ENCODE measurements at places on chromosomes 13 and 19. TPM values are rescaled to one million over a fixed set of nuclear protein-coding genes. Genes with fewer than 3 reads are reported as not detected.

DNA sequence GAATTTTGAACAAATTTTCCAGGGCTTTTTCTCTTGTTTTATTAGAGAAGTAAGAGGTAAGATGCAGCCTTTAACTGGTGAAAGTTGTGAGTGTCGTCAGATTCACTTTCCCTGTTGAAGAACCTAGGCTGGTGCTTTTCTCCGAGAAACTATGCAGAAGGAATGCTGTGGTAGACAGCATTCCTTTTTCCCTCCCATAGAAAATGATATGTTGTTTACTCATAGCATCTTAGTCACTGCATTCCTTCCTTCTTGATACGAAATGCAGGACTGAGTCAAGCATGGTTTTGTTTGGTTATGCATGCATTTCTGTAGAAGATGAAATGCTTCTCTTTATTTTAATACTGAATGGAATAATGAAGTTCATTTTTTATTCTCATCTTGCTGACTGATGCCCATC lies 3.4 kb downstream of the ITGBL1 start:
- no peak for DNase-seq

DNA sequence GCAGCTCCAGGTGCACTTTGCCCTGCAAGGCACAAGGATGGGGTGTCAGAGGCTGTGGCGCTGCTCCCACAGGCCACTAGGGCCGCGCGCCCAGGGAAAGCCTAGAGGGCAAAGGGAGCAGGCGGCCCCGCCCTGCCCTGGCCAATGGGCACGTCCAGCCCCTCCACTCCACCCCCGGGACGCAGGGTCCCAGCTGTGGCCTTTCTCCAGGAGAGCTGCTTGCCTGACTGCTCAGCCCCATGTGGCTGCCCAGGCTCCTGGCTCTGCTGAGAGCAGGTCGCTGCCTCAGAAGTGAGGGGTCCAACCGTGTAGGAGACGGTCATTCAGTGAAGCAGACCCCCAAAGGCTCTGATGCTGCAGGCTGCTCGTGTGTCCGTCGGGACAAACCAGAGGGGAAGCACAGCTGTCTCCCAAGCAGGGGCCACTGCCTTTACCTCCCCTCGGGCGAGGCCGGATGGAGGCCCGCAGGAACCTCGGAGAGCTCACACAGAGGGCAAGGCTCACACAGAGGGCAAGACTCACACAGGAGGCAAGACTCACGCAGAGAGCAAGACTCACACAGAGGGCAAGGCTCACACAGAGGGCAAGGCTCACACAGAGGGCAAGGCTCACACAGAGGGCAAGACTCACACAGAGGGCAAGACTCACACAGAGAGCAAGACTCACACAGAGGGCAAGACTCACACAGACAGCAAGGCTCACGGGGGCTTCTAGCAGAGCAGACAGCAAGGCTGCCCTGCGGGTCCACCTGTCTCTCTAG lies 56.2 kb upstream of the C13orf46 start:
- no peak for DNase-seq

DNA sequence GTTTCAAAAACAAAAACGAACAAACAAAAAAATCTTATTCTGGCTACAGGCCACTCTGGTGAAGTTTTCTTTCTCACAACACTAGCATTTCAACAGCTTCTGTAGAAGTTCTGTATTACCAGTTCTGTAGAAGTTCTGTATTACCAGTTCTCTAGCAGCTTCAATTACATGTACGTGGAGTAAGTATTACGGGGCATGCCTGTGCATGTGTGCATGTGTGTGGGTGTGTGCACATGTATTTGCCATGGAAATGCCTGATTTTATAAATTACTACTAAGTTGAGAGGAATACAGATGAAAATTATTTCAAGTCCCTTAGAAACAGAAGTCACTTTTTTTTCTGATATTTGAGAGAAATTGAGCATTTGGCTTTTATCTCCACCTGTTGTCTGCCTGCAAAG lies 414.2 kb downstream of the FOXO1 start:
- DNase-seq, result no peak

- no peak for DNase-seq
Observed at GRCh38 chr13:77118134-77118533, 91.2 kb upstream of the FBXL3 start.

DNA sequence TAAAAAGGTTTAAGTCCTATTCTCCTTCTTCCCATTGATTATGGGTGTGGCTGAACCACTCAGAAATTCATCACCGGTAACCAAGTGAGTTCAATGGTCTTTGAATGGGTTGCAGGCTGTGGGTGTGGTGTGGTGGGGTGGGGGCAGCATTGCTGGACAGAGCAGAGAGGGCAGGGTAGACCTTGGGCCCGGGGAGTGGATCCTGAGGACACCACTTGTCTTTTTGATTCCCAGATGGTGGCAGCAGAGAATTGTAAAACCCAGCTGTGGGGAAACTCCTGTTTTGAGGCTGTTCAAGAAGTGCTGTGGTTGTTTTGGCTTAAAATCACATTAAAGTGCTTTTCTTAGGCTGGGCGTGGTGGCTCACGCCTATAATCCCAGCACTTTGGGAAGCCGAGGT lies 45.8 kb upstream of the RGCC start:
- DNase-seq, result no peak

GRCh38 chr19:4376671-4376990 lies 23.7 kb downstream of the SH3GL1 start:
- DNase-seq, result no peak

DNA sequence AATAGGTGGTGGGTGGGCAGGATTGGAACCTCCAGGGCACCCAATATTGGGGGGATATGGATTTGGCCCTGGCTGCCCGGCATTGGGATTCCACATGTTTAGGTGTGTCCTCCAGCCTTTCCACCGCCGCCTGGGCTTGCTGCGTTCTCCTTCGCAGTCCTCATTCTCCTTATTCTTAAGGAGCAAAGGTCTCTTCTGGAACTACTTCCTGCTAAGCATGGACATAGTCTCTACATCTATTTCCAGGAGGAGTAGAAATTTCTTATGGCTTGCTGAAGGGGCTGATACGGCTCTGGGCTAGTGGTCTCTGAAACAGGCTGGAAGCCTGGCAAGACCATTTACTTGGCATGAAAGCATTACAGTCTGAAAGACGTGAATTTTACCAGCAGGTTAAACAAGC lies 9.2 kb upstream of the FCGBP start:
- no peak for DNase-seq

GRCh38 chr13:20727856-20728255 lies 24.4 kb downstream of the IL17D start:
- no peak for DNase-seq

GRCh38 chr13:72839831-72840426 lies 58.0 kb downstream of the PIBF1 start:
- no peak for DNase-seq

DNA sequence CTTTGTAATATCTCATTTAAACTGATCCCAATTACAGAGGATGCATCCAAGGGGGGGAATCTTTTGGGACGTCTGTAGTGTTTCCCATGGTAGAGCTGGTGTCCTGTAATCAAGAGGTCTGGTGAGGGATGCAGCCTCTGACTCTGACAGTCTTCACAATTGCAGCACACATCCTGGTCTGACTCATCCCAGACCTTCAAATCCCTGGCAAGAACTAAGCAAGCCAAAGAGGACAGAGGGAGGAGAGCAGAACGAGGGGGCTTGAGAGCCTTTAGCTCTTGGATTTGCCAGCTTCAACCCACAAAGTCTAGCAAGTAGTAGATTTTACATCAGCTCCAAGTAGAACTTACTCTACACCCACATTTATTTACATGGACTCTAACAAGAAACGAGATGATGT lies 17.3 kb upstream of the FCGBP start:
- DNase-seq, result no peak

DNA sequence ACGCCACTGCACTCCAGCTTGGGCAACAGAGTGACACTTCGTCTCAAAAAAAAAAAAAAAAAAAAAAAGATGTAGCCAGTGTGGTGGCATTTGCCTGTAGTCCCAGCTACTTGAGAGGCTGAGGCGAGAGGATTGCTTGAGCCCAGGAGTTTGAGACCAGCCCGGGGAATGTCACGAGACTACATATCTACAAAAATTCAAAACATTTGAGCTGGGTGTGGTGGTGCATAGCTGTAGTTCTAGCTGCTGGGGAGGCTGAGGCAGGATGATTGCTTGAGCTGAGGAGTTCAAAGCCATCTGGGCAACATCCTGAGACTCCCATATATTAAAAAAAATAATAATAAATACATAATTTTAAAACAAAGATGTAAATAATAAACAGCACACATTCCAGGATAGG lies 46.6 kb downstream of the SMARCA4 start:
- no peak for DNase-seq

DNA sequence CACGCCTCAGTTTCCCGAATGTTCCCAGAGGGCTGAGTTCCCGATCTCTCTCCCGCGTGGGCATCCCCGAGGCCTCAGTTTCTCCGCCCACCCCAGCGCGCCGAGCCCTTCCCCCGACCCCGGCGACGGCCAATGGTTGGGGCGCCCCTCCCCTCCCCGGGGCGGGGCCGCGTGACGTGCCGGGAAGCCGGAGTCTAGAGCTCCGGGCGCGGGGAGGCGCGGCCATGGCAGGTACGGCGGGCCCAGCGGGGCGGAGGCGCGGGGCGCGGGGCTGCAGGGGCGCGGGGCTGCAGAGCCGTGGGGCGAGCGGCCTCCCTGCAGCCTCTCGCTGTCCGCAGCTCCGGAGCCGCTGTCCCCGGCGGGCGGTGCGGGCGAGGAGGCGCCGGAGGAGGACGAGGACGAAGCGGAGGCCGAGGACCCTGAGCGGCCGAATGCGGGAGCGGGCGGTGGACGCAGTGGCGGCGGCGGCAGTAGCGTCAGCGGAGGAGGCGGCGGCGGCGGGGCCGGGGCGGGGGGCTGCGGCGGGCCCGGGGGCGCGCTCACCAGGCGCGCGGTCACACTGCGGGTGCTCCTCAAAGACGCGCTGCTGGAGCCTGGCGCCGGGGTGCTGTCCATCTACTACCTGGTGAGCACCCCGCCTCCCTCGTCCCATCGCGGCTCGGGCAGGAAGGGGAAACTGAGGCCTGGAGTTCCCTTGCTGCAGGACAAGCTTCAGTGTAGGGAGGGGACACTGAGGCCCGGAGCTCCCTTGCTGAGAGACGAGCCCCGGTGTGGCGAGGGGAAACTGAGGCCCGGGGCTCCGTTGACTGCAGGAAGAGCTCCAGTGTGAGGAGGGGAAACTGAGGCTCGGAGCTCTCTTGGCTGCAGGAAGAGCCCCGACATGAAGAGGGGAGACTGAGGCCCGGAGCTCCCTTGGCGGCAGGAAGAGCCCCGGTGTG lies at the start of gene MPND:
Gene MPND, plus strand, starts transcription at position 193 of the 938 bp plus-strand sequence. Its CDS starts 32 bp downstream, at position 225.
- peak; percentile 93 for DNase-seq

- no peak for DNase-seq
Observed at GRCh38 chr19:40716031-40716481, 630 bp downstream of the COQ8B start.

GRCh38 chr19:4536798-4537197 lies 1.8 kb upstream of the PLIN5 start:
- DNase-seq, result no peak

GRCh38 chr19:517721-518597 lies 10.7 kb downstream of the TPGS1 start:
- peak; percentile 28 for DNase-seq

- DNase-seq, result peak; percentile 78
Observed at GRCh38 chr19:11152318-11153062, 3.1 kb downstream of the SPC24 start.

DNA sequence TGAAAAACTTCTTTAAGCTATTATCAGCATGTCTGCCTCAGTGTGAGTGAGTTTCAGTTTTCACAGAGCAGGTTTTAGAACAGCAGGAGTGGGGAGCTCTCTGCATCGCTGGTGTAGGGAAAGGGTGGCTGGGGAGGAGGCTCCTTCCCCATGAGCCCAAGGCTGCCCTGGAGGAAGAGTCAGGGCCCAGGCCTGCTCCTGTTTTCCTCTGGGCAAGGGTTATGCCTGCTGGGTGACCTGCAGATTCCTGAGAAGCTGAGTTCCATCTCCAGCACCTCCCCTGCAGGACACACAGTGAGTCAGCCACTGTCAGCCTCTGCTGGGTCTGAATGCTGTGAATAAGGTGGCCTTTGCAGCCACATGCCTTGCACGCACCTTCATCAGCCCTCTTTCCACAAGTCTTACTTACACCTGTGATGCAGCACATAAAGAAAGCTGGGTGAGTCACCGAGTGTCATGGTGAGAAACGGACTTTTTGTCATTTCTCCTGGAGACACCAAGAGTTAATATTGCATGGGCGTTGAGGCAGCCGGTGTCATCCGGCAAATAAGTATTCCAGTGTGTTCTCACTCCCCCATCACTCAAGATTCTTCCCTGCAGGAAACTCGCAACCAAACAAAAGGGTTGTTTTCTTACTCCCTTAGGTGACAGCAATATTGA lies 186.4 kb upstream of the KL start:
- DNase-seq, result no peak

GRCh38 chr19:15318241-15318691 lies 14.1 kb downstream of the BRD4 start:
- no peak for DNase-seq

WDFY2 gene
- total RNA-seq, result 14.9 TPM

ZNF784 gene
- 9.0 TPM for total RNA-seq

NANOS3 gene
- not detected for total RNA-seq

ATP4A gene
- total RNA-seq, result not detected

ACP7 gene
- total RNA-seq, result not detected

FCER2 gene
- total RNA-seq, result not detected

ZNF600 gene
- 11.7 TPM for total RNA-seq

ADM5 gene
- 1.3 TPM for total RNA-seq

STOML3 gene
- total RNA-seq, result not detected

PGLYRP2 gene
- not detected for total RNA-seq

PTPRH gene
- total RNA-seq, result 0.94 TPM

KIR2DL1 gene
- not detected for total RNA-seq

EBI3 gene
- 1.1 TPM for total RNA-seq

CYP4F8 gene
- not detected for total RNA-seq

SPRED3 gene
- 0.84 TPM for total RNA-seq
